Fibroblast of mammary gland (primary cell): ENCODE measurements at places on chromosomes 7 and 10.
A peak's percentile ranks its signal among the peaks of the same experiment; 100 is the strongest.

- DNase-seq: peak; percentile 97
Observed at GRCh38 chr10:112958275-112958995, 8.4 kb downstream of the TCF7L2 start.

GRCh38 chr10:88908194-88908593 lies 28.1 kb downstream of the STAMBPL1 start:
- DNase-seq: no peak

- peak; percentile 100 for DNase-seq
Observed at GRCh38 chr7:7438851-7439250, 96.8 kb downstream of the COL28A1 start.

- no peak for DNase-seq
Observed at GRCh38 chr7:85392326-85392725, 205.5 kb upstream of the SEMA3D start.

- DNase-seq: peak; percentile 64
Observed at GRCh38 chr7:46450886-46451285, 529.8 kb upstream of the IGFBP3 start.

DNA sequence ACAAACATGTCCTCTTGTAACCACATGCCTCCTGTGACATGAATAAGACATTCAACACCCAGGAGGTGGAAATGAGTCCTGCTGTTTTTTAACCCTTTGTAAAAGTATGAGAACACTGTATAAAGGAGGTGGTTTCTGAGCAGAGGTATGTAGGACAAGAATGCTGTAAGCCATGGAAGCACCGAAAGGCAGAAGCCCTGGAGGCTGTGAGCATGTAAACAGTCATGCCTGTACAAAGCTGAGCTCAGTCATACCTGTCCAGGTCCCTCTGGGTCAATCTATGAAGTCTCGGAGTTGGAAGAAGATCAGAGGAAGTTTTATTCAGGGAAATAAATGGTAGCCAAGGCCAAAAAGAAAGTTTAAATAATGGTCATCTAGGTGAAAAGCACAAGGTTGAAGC lies 34.7 kb upstream of the XPNPEP1 start:
- DNase-seq: no peak

DNA sequence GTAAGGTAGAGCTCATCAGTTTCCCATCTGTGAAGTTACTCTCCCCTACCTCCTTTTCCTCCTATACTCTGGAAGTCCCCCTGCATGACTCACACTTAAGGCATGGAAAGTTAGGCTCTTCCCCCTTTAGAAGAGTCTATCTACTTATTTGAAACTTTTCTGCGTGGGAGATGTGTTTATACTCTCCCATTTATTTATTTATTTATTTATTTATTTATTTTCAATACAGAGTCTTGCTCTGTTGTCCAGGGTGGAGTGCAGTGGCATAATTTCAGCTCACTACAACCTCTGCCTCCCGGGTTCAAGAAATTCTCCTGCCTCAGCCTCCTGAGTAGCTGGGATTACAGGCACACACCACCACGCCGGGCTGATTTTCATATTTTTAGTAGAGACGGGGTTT lies 107.5 kb upstream of the JCAD start:
- no peak for DNase-seq

- DNase-seq: no peak
Observed at GRCh38 chr7:98234429-98235147, 17.4 kb downstream of the TECPR1 start.

- DNase-seq: no peak
Observed at GRCh38 chr10:13527864-13528122, 1.0 kb downstream of the BEND7 start.

- no peak for DNase-seq
Observed at GRCh38 chr10:6877336-6877721, 297.3 kb upstream of the PRKCQ start.

GRCh38 chr7:36185092-36185491 lies 32.0 kb downstream of the EEPD1 start:
- no peak for DNase-seq

- DNase-seq: no peak
Observed at GRCh38 chr7:48042636-48043035, 7.3 kb downstream of the C7orf57 start.

- no peak for DNase-seq
Observed at GRCh38 chr10:79628083-79628482, 17.3 kb downstream of the SFTPA1 start.

GRCh38 chr7:26670290-26670689 lies 194.1 kb downstream of the SKAP2 start:
- DNase-seq: no peak

GRCh38 chr7:100914879-100915447 lies 19.3 kb upstream of the ACHE start:
- peak; percentile 8 for DNase-seq

DNA sequence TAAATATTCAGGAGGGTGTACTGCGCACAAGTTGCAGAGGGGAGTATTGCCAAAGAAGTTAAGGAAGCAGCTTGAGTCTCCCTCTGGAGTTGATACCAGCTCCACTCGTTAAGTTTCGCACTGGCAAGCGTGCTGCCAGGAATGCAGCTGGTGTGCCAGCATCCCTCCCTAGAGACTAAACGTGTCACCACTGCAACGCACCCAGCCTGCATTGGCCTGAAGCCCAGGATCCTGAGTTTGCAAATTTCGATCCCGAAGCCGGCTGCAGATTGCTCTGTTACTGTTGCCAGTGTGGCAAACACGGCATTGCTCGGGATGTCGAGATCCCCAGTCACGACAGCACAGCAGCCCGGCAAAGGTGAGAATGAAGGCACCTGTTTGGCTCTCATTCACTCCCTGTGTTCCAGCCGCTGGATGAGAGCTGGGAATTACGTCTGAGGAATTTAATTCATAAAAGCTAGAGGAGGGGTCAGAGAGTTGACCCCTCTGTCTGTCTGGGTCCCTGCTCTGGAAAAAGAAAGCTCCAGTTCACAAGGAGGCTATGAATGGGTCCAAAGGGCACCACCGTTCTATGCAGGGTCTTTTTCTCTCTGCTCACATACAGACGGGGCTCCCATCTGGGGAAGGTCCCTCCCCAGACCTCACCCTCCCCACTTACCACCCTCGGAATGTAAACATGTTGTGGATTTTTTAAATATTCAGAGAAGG lies 61.0 kb downstream of the NRP1 start:
- peak; percentile 96 for DNase-seq

- no peak for DNase-seq
Observed at GRCh38 chr7:83040484-83040883, 122.2 kb downstream of the PCLO start.

- DNase-seq: no peak
Observed at GRCh38 chr7:17434841-17435692, 136.6 kb downstream of the AHR start.

GRCh38 chr7:47423196-47423595 lies 158.7 kb downstream of the TNS3 start:
- no peak for DNase-seq

GRCh38 chr7:45015313-45015712 lies 15.3 kb downstream of the CCM2 start:
- no peak for DNase-seq

- DNase-seq: no peak
Observed at GRCh38 chr7:16450366-16450765, 15.2 kb downstream of the SOSTDC1 start.

DNA sequence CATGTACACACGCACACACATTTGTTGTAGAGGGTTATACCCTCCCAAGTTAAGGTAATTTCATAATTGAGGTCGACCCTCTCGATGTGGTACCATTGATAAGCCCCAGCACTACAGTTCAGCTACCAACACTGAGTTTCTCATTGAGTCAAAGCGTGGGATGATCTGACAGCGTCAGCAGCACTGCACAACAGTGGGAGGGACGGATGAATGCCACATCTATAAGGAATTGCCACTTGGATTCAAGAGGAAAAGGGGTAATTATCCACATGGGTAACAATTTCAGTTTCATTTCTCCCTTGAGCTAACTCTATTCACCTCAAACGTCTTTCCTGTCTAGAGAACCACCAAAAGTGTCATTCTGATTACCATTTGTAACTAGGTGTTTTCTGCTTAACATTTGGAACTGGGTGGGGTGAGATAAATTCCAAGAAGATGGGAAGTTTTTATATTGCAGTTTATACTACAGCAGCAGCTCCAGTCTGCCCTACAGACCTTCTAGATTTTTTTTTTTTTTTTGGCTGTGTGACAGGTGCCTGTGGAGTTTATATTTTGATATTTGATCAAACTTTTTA lies 342.9 kb downstream of the AUTS2 start:
- no peak for DNase-seq

GRCh38 chr10:73465978-73466726 lies 29.7 kb downstream of the PPP3CB start:
- DNase-seq: no peak

- DNase-seq: no peak
Observed at GRCh38 chr10:119233821-119234220, 26.4 kb downstream of the GRK5 start.

DNA sequence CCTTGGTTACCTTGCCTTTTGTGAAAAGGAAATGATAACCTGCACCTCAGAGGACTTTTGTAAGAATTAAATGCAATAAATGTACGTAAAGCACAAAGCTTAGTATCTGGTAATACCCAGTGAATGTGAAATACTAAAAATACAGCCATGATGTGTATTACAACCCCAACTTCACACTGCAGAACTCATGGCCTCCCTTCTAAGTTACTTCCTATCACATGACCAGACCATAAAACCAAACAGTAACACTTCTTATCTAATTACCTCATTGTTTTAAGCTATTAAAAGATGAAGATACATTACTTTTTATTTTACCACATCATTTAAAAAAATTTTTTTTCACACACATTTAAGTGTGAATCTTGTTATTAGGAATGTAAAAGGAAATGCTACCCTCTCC lies 29.0 kb downstream of the VPS41 start:
- no peak for DNase-seq

DNA sequence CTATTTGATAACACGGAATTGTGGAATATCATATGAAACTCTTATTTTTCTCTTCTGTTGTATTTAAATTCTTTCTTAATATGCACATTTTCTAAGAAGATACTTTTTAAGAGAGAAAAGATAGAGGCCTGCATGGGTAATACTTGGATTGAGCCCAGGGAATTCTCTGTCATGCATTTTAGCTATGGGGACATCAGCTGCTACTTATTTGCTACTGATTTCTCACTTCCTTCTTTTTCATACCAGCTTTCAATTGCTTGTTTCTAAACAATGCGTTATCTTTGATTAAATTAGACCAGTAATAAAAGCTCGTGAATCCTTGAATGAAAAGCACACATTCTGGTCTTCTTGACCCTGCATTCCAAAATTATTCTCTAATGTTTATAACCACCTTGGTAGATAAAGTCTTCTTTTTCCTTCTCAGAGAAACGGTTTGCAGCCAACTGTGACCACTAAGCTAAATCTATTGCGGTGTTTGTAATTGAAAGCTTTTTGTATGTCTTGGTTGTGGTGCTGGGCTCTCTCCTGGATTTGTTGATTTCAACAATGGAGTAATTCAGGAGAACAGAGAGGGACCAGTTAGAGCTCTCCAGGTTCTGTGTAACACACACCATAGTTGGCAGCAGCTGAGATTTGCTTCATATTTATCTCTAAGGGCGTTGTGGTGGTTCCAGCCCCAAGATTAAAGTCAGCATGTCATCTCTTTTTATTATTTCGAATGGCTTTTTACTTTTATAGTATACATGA lies 139.3 kb downstream of the PPP1R9A start:
- DNase-seq: no peak

GRCh38 chr10:8534096-8534495 lies 479.6 kb downstream of the GATA3 start:
- DNase-seq: no peak

DNA sequence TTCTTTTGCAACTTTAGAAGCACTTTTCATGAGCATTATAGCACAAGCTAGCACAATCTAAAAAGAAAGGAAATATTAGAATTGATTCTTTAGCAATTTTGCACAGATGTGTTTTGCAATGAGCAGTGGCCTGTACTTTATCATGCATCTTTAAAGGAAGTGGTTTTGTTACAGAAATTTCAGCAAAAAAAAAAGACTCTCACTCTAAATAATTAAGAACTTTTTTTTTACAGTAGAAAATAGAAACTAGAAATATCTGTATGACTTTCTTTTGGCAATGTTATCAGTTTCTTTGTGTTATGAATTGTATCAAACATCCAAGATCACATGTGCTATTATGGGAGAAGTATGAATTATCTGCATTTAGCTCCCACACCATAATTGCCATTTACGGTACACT lies 195.7 kb upstream of the KLF6 start:
- no peak for DNase-seq

GRCh38 chr7:111199643-111200042 lies 108.7 kb downstream of the LRRN3 start:
- DNase-seq: no peak

- DNase-seq: peak; percentile 96
Observed at GRCh38 chr10:17923728-17924127, 28.0 kb upstream of the SLC39A12 start.
